ENCODE measurements at places on chromosomes 3 and 15.

- no peak for DNase-seq
Observed at GRCh38 chr15:70521576-70522322, 241.6 kb downstream of the UACA start.

- no peak for DNase-seq
Observed at GRCh38 chr15:62147551-62147950, 17.5 kb downstream of the C2CD4B start.

DNA sequence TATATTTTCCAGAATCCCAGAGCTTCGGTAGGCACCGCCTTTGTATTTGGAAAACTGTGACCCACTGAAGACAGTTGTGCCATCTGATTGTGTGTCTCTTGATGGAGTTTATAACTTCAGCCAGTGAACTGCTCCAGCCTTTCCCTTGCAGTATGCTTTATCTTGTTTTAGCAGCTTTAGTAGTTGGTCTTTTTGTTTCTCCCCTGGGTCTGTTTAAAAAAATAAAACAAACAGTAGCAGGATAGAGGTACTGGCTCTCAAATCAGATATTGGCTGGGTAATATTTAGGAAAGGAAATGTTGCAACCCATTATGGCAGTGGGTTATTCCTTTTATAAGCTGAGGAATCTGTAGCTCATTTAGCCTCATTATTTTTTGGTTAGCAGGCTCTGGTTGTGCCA is 151.5 kb upstream of the BFSP2 start:
- DNase-seq = no peak

DNA sequence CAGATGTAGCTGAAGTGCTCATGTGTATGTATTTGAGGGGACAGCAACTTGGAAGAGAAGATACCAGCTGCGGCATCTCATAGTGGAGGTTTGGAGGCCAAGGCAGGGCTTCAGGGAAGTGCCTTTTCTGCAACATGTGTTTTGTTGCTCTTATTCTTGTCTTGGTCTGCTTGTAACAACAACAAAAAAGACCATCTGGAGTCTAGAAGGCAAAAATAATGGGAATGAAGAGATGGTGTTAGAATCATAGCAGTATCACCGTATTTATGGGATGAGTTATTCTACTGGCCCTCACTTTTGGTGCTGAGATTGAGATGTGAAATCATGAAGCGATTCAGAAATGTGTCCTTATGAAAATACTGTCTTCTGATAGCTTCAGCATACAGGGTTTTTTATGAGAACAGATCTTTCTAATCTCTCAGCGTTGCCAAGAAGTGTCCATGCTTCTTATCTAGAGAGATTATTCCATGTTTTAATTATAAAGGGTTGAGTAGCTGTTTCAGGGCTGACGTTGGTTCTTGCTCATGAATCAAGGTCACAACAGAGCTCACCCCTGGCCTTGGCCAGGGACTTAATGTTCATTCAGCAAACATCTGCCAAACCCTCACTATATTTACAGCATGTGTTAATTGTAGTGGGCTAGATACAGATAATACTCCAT is 58.0 kb downstream of the ITPR1 start:
- DNase-seq = no peak

DNA sequence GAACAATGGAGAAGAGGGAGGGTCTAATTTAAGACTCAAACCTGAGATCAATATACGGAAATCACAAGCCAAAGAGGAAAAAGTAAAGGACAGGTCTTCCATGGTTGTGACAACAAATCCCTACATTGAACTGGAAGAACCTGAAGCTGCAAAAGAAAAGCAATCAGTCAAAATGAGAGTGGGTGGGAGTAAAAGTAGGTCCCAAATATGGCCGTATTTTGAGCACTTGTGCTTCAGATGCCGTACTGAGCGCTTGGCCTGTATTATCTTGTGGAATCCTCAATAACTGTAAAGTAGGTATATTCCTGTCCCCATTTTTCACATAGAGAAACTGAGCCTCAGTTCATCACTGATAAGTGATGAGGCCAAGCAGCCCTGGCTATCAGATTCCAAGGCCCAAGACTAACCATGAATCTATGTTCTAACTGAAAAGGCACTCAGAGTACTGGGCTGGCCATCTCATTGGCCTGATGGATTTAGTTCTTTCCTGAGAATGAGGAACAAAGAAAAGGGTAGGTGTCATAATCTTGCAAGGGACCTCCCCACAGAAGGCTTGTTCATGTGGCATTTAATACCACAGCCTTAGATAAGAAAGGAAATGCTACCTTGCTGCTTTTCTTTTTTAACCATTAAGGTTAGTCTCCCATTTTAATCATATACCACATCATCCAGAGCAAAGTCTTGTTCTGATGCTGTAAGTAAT is 52.5 kb downstream of the LRRN1 start:
- DNase-seq = no peak

- DNase-seq = no peak
Observed at GRCh38 chr3:122012821-122013220, 9.2 kb downstream of the ILDR1 start.

DNA sequence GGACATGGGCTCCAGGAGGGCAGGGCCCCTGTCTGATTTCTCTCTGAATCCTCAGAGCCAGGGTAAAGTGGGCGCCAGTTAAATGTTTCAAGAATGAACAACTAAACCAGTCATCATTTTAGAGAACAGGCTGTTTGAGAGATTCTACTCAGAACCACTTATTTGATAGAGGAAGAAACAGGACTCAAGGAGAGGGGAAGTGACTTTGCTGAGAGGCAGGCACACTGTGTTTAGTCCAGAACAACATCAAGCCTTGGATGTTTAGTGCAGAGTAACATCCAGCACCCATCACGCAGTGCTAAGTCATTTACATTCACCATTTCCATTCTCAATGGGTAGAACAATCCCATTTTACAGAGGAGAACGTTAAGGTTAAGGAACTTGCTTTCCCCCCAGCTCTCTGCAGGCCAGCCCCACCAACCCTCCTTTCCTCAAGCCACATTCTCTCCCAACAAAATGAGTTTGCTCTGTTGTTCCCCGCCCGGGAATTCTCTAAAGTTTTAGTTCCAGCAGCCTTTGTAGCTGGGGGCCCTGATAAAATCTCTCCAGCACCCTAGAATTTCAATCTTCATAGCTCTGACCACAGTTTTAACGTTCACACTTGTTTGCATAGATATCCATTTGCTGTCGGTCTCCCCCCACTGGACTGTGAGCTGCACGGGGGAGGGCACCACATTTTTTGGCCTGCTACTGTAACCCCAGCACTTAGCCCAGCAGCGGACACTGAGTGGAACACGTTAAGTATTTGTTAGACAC is 962 bp downstream of the NMNAT3 start:
- DNase-seq = no peak

GRCh38 chr3:194475138-194475932 is 11.5 kb downstream of the ATP13A3 start:
- DNase-seq = no peak

GRCh38 chr3:184448321-184449160 is 68.7 kb downstream of the CHRD start:
- DNase-seq = peak; percentile 30

GRCh38 chr3:152258448-152259393 is 10.0 kb upstream of the MBNL1 start:
- no peak for DNase-seq

GRCh38 chr15:42226648-42227047 is 18.5 kb upstream of the VPS39 start:
- DNase-seq = no peak

DNA sequence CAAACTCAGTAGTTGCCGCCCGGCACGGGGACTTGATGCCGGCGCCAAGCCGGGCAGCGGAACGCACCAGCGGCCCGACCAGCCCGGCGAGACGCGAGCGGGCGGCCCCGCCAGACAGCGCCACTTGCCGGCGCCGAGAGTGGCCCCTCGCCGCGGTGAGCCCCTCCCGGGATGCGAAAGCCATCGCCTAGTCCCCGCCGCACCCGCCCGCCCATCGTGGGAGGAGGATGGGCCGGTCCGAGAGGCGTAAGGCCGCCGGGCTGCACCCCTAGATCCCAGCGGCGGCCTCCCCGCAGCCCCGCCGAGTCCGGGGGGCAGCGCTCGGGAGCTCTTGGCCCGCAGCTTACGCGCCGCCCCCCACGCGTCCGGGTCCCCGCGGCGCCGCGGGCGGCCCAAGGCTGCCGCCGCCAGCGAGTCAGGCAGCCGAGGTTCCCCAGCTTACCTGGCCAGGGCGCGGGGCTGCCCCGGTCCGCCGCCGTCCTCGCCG is 609 bp downstream of the GOLGA8A start:
- no peak for DNase-seq

Data from LNCaP clone FGC (cell line).